ENCODE measurements at places on chromosomes 1 and 21.
A peak's percentile ranks its signal among the peaks of the same experiment; 100 is the strongest.

GRCh38 chr1:203338335-203339036 is 12.4 kb downstream of the FMOD start:
- peak; percentile 79 for DNase-seq

GRCh38 chr1:98478121-98478520 is 183.4 kb upstream of the SNX7 start:
- DNase-seq, result peak; percentile 17

- no peak for DNase-seq
Observed at GRCh38 chr1:160711602-160712311, at the start of gene CD48. Gene CD48 (minus strand): TSS chr1:160711822. CDS start chr1:160711763, 59 bp downstream.

GRCh38 chr1:44798481-44799365 is 1.5 kb upstream of the PLK3 start:
- DNase-seq, result no peak

DNA sequence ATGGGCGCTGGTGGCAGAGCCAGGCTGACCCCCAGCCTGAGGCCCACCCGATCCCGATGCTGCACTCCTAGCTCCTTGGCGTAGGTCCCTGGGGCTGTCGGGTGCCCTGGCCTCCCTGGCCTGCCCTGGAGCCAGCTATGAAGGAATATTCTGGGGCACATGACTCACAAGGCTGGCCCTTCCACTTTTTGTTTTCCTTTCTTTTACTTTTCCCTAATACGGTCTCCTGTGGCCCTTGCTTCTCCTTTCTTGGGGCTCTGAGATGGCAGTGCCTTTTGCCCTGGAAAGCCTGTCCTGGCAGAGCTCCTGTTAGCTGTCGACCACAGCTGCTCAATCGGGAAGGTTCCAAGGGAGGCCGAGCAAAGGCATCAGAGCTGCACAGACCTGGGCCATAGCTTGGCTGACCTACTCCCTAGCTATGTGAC is 22.1 kb downstream of the ARHGEF10L start:
- no peak for DNase-seq

DNA sequence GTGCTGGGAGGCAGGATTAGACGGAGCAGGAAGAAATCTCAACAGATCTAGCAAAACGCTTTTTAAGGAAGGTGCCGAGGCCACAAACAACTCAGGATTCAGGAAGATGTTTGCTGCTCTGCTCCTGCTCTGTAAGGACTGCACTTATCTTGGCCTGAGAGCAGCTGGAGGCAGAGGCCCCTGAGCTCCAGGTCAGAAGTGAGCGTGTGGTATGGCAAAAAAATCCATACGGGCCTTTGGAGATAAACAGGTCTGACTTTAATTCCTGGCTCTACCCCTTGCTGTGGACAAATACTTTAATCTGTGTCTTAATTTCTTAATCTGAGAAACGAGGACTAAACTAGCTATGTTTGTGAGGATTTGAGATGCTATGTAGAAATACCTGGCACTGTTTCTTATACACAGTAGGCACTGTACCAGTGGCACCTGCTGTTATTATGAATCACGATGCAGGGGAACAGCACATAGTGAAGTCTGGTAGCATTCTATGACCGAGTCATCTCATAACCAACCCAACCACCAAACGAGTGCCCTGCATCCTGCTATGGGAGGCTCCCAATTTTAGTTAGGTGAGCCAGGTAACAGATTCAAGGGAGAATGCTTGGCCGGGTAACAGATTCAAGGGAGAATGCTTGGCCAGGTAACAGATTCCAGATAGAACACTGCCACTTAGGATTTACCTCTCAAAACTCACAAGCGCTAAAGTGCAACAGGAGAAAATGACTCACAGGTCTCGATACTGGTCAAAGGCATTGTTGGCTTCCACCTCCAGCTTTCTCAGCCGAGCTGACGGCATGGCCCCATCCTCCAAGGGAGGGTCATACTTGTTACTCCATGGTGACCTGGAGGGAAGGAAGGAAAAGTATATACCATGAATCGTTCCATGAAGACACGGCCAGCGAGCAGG is 65.9 kb downstream of the SLC66A1 start:
- no peak for DNase-seq

DNA sequence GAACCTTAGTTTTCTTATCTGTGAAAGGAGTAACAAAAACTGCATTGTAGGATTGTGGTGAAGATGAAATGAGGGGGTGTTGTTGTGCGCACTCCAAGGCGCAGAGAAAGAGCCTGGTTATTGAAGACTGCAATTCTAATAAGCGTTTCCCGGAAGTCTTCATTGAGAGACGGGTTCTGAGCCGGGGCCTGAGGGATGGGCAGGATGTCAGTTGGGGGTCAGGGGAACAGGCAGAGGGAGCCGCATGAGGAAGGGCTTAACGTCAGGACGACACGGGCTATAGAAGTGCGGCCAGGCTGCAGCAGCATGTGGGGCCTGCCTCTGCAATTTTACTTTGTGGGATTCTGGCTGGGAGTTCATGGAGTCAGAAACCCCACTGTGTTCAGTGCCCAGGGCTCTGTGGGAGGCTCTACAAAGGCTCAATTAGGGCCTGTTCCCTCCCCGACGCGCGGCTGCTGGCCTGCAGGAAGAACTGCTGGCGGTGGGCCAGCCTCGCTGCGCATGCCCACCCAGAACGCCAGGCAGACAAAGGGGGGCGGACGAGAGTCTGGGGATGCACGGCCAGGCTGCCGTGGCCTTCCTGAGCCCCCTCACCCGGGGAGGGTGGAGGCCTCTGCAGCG is 20.7 kb downstream of the TRIM62 start:
- peak; percentile 76 for DNase-seq

DNA sequence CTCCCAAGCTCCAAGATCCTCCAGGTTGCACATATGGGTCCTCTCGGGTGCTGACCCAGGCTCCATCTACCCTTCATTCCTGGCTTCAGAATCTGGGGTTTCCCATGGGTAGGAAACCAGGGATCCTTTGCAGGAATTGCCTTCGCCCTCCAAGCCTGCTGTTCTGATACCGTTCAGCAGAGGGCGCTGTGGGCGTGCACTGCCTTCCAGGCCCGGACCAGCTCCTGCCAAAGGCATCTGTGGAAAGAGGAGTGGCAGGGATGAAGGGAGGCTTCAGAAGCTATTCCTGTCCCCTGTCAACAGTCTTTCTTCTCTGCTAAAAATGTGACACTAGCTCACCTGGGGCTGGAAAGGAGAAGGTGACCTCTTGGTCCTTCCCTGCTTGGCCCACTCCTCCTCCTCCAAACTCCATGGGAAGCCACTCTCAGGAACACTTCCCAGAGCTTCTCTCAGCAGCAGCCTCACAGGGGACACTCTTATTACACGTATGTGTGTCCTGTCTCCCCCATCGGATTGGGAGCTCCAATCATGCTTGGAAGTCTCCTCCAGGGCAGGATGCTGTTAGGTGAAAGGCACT is 71.2 kb downstream of the VWA5B1 start:
- no peak for DNase-seq
